ENCODE measurements at places on chromosomes 12 and 14. TPM values are rescaled to one million over a fixed set of nuclear protein-coding genes. Genes with fewer than 3 reads are reported as not detected.

The FOXG1 gene
- not detected for total RNA-seq

The CRACR2A gene
- 7.8 TPM for total RNA-seq

The RFLNA gene
- total RNA-seq: 32.5 TPM

The FOXM1 gene
- total RNA-seq: 5.3 TPM

The ARHGEF40 gene
- total RNA-seq: 4.2 TPM

The ANKRD33 gene
- total RNA-seq: 0.09 TPM

The HSPA2 gene
- total RNA-seq: 2.7 TPM

The FAR2 gene
- 34.2 TPM for total RNA-seq

The IAPP gene
- not detected for total RNA-seq

Measured in endothelial cell of coronary artery (primary cell).